BJ (cell line): ENCODE measurements at places on chromosomes 16 and 17.

DNA sequence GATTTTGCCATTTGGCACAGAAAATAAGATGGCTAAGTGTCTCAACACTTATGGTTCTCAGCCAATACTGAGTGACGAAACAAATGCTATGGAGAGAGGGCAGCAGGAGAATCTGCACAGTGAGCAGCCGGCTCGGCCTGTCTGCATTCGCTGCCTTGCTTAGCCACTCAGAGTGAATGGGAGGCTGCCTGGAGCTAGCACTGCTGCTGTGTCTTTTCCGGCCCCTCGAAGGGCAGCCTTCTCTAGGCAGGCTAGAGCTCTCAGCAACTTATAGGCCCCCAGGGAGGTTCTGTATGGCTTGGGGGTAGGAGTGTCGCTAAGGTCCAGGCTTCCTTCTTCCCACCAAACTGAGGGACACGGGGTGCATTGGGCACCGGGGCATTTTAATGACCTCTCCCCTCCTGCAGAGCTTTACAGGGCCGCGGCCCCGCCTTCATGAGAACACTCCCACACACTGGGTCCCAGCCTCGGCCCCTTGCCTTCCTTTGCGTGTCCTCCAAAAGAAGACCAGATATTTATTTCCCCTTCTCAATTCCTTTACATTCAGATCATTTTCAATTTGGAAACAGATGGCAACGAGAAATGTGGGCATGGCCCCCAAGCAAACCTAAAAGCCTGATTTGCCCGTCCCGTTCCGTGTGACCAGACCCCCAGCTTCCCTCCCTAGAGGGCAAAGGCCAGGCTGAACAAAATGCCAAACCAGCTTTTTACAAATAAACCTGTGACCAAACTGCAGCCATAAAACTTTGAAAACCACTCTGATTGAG, 670.9 kb downstream of the TOX3 start:
- DNase-seq, result no peak

- no peak for DNase-seq
These were observed 3.4 kb upstream of the HEXD start for GRCh38 chr17:82414548-82415281.

DNA sequence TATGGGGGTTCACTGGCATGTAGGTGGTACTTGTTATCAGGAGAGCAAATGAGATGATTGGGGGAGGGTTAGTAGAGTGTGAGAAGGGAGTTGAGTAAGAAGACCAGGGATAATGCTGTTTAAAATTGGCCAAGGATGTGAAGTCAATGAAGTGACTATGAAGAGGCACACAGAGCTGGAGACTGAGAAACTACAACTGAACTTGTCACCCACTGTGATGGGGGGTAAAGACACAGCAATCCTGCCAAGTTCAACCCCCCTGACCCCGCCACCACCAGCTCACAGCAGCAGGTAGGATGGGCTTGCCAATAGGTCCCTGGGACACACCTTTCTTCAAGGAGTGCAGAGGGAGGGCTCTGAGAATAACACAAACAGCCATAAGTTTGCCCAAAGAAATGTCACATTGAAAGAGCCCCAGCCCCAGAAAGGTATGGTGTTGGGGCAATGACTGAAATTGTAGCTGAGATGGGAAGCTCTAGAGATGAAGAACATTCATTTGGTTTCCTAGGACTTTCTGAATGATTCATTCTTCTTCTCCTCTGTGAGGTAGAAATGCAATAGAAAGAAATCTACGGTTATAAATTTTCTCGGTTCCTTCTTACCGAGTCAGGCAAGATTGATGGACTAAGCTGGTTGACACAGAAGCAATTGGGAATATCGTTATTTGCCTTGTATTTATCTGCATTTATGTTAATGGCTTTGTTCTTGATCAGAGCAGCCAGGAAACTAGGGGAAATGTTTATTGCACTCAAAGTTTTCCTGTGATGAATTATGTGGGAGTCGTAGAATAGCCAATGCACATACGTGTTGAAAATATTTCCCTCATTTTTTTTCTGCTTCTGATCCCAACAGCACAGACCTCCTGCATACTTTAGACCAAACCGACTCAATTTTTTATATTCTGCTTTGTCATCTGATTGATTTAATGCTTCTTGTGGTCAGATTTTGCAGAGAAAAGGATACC, 595.2 kb upstream of the CDH11 start:
- no peak for DNase-seq

DNA sequence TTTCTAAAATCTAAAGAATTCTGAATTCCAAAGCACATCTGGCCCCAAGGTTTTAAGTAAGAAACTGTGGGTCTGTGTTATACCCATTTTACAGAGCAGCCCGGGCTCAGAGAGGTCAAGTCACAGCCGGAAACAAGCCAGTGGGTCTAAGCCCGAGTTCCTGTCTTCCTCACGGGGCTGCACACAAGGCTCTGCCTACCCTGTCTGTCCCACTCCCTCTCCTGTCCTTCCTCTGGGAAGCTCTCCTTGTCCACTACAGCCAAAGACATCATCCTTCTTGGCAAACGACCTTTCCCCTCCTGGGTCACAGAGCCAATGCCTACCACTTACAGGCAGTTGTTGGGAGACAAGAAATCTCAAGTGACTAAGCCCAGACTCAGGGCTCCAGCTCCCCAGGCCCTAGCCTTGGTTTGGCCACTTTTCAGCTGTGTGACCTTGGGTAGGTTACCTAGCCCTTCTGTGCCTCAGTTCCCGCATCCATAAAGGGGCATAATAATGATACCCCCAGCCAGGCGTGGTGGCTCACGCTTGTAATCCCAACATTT, 55.6 kb upstream of the MAP3K14 start:
- DNase-seq, result no peak

- no peak for DNase-seq
These were observed 3.5 kb upstream of the LASP1NB start for GRCh38 chr17:38921756-38922411.

DNA sequence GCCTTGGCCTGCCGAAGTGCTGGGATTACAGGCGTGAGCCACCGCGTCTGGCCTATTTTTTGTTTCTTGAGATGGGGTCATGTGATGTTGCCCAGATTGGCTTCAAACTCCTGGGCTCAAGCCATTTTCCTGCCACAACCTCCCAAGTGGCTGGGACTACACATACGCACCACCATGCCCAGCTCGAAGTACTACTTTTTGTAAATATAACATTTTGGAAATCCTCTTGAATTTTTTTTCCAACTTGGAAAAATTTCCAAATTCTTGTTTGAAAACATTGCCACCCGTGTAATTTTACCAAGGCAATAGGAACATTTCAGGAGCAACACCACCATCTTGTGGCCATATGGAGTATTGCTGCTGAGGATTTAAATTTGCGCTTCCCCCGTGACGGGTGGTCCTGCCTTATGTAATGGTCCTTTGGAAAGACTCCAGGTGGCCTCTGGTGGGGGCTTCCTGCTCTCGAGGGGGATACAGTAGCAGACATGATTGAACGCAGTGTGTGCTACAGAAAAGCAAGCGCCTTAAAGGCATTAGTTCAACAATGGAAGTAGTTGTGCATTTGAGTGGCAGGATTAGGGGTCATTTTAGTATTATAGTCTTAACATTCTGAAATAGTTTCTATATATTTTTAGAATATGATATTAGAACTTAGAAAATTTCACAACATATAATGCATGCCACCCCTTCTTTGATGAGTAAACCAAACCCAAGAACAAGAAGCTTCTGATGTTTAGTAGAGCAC, 8.0 kb downstream of the FLYWCH1 start:
- DNase-seq, result no peak

- no peak for DNase-seq
These were observed 5.6 kb downstream of the NOG start for GRCh38 chr17:56599088-56599487.

DNA sequence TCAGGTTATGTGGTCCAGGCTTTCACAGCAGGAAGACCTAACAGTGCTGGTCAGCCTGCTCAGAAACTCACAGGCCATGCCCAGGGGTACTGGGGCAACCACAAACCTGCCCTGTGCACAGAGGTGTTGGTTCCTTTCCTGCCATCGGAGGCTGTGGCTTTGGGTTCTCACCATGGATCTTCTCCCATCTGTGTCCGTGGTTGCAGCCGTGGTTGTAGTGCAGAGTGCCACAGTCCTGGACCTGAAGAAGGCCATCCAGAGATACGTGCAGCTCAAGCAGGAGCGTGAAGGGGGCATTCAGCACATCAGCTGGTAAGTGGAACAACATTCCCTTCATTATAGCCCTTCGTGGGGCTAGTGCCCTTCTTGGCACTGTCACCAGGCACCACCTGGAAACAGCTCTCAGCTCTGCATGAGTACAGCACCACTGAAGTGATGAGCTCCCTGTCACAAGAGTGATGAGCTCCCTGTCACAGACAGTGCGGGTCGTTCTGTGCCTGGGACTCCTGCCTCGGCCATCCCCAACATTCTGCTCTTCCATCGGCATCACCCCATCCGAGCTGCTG, 2.0 kb downstream of the SNRNP25 start:
- DNase-seq, result no peak

DNA sequence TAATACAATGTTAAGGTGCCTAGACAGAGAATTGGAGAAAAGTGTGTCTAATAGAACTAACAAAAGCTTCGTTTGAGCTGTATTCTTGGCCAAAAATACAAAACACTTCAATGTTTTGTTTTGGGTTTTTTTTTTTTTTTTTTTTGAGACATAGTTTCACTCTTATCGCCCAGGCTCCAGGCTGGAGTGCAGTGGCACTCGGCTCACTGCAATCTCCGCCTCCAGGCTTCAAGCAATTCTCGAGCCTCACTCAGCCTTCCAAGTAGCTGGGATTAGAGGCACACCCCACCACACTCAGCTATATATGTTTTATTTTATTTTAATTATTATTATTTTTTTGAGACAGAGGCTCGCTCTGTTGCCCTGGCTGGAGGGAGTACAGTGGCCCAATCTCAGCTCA, 38.3 kb upstream of the CARMIL2 start:
- no peak for DNase-seq

DNA sequence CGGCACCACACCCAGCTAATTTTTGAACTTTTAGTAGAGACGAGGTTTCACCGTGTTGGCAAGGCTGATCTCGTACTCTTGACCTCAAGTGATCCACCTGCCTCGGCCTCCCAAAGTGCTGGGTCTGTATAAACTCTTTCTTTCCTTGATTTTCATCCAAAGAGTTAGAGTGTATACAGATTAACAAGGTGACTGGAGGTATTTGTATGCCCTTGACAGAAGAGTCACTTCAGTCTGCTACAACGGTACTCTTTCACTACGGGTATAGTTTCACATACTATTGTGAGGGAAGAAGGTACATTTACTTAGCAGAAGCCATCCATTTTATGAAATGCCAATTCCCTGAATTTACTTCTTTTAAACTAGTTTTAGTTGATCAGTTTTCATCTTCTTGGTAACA, 32.5 kb downstream of the PPM1E start:
- no peak for DNase-seq

GRCh38 chr17:78993241-78993956, 13.7 kb upstream of the LGALS3BP start:
- DNase-seq, result no peak

DNA sequence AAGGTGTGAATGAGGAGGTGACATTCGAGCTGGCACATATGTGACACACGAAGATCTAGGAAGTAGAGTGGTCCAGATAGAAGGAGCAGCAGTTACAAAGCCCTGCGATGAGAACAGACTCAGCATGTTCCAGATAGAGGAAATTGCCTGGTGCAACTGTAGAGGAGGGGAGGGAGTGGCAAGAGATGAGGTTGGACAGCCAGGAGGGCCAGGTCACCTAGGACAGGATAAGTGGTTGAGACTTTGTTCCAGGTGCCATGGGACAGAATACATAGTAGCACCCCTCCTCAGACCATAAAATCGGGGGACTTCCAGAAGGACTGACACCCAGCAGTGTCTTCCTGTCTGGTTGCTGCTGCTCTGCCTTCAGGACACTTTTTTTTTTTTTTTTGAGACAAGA, 11.0 kb upstream of the CENPT start:
- no peak for DNase-seq

- no peak for DNase-seq
These were observed 55.5 kb downstream of the HS3ST4 start for GRCh38 chr16:25747160-25747758.

- no peak for DNase-seq
These were observed 218.8 kb downstream of the KATNIP start for GRCh38 chr16:27768651-27769272.

- no peak for DNase-seq
These were observed 641 bp upstream of the CBX2 start for GRCh38 chr17:79777120-79777893.

DNA sequence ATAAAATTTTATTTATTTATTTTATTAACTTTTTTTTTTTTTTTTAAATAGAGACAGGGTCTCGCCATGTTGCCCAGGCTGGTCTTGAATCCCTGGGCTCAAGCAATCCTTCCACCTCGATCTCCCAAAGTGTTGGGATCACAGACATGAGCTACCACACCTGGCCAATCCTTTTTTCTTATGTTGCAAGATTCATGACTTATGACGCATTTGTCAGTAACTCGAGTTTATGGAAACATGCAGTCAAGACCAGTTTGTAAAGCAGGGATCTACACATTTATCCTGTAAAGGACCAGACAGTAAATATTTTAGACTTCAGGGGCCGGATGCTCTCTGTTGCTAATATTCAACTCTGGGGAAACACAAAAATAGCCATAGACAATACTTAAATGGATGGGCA, 9.4 kb upstream of the MAP2K6 start:
- DNase-seq, result no peak

DNA sequence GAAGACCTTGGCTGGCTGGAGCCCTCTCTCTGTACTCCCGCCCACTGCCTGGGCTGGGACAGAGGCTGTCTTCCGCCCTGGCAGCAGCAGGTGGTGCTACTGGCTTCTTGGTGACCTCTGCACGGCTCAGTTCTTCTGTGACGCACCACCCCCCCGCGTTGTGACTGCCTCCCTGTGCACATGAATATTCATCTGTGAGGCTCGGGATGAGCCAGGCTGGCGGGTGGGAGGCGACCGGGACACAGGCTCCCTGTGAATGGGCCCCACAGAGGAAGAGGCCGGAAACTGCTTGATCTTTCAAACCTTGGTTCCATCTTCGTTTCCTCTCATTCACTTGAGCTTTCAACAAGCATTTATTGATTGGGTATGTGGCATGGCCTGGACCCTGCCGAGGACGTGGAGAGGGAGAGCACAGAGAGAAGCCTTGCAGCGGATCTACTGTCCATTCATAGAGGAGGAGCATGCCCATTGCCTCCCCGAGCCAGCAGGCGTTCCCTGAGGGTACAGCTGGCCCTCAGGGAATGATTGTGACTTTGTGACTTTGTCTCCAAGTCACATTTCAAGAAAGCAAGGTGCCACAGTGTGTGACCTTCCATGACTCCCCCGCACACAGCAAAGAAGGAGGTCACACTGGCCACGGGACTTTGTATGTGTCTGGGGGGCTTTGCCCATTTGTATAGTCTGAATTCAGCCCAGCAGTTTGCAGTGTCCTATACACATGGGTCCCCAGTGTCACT, 45.0 kb downstream of the B9D1 start:
- DNase-seq, result no peak

DNA sequence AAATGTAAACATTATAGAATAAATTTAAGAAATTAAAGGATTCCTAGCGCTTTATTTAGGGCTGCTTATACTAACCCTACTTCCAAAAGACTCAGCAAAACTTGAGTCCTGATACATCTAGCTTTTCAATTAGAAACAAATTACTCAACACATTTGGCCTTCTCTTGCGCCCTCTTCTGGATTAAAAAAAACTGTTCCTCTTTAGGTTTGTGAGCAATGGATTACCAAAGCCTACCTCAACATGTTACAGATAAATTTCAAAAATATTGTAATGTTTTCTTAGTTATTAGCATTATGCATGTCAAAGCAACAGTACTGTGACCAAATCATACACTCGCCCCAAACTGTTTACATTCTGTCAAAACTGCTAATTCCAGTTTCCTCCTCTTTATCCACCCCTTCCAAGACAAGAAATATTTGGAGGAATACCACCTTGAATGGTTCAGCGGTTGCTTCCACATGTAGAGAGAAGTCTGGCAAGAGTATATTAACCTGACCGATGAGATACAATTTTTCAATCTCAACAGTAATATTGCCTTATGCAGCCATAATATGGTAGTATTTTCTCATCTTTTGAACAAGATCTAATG, 2.7 kb downstream of the NUFIP2 start:
- DNase-seq, result peak; percentile 22
